DND-41 (cell line): ENCODE measurements at places on chromosomes 2 and 18.

DNA sequence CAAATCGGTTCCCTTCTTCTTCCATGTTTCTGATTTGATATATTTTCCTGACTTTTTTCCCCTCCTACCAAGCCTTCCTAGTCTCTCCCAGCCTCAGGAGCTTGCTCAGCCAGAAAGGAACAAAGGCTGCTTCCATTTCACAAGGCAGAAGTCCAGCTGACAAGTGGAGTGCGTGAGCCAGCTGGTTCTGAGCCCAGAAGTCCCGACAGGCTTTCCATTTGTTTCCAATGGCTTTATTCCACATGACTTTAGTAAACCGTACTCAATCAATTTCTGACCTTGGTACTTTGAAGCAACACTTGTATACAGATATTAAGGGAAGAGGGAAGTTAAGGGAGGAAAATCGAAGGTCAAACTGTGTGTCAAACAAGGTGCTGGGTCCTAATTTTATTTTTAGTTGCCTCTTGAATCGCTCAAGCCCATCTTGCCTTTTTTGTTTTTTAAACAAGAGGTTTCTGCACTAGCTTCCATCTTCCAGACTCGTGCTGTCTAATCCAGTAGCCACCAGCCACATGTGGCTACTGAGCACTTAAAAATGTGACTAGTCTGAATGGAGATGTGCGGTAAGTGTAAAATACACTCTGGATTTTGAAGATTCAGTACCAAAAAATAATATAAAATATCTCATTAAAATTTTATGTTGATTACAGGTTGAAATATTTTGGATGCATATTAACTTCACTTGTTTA lies 36.2 kb downstream of the WIPF1 start:
- H3K4me3 ChIP-seq, result no peak overlapping the region
- H3K27ac ChIP-seq, result no peak overlapping the region
- peaks cover 70% of the 10 kb centered on the region for H3K36me3 ChIP-seq

- H3K27me3 ChIP-seq, result peaks cover 3% of the 10 kb centered on the region
- H3K4me3 ChIP-seq, result no peak overlapping the region
- no peak for DNase-seq
Observed at GRCh38 chr2:199829628-199830027, 21.4 kb downstream of the FTCDNL1 start.

- no peak for DNase-seq
- H3K36me3 ChIP-seq, result no peaks in the 10 kb centered on the region
- no peaks in the 10 kb centered on the region for H3K4me1 ChIP-seq
- no peaks in the 10 kb centered on the region for H3K27me3 ChIP-seq
- no peak overlapping the region for H3K4me3 ChIP-seq
- no peak overlapping the region for H3K27ac ChIP-seq
Observed at GRCh38 chr18:13269013-13269280, 50.4 kb downstream of the LDLRAD4 start.

DNA sequence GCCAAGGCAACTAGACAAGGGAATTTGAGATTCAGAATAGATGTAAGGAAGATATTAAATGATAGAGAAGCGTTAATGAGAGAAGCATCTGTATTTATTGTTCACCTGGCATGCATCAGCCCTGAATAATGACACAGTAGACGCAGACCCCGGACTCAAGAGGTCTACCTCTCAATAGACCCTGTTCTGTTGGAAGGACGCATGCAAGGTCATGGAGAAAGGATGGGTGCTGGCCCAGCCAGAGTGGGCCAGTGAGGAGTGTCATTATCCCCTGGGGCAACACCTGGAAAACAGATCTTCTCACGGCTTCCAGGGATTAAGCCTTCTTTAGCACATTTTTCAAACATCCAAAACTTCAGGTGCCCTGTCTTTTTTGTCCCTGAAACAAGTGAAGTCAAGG lies 461.0 kb downstream of the EIPR1 start:
- no peaks in the 10 kb centered on the region for H3K4me1 ChIP-seq
- no peak for DNase-seq
- no peaks in the 10 kb centered on the region for H3K27me3 ChIP-seq

DNA sequence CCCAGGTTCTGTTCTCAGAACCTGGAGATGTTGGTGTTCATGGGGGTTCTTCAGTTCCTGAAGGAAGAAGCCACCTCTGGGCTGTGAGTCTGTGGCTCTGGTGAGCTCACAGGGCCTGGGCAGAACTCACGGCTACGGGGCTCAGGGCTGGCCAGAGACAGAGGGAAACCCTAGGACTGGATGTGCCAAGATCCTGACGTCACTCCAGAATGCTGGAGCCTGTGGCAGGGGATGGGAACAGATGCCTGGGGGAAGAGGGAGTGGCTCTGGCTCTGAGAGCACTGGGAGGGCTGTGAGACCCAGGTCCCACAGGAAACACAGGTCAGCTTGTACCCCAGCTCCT lies at the start of gene OTOF:
Gene OTOF, minus strand, starts transcription at position 214 of the 343 bp plus-strand sequence.
- no peaks in the 10 kb centered on the region for H3K4me1 ChIP-seq
- no peaks in the 10 kb centered on the region for H3K27me3 ChIP-seq
- no peak within 1 kb of the TSS for H3K27ac ChIP-seq
- DNase-seq, result no peak

GRCh38 chr2:128635361-128635900 lies 316.8 kb upstream of the HS6ST1 start:
- H3K27ac ChIP-seq, result no peak overlapping the region
- H3K4me1 ChIP-seq, result peaks cover 18% of the 10 kb centered on the region
- no peak overlapping the region for H3K4me3 ChIP-seq
- H3K27me3 ChIP-seq, result no peaks in the 10 kb centered on the region
- no peaks in the 10 kb centered on the region for H3K36me3 ChIP-seq
- peak; percentile 12 for DNase-seq

DNA sequence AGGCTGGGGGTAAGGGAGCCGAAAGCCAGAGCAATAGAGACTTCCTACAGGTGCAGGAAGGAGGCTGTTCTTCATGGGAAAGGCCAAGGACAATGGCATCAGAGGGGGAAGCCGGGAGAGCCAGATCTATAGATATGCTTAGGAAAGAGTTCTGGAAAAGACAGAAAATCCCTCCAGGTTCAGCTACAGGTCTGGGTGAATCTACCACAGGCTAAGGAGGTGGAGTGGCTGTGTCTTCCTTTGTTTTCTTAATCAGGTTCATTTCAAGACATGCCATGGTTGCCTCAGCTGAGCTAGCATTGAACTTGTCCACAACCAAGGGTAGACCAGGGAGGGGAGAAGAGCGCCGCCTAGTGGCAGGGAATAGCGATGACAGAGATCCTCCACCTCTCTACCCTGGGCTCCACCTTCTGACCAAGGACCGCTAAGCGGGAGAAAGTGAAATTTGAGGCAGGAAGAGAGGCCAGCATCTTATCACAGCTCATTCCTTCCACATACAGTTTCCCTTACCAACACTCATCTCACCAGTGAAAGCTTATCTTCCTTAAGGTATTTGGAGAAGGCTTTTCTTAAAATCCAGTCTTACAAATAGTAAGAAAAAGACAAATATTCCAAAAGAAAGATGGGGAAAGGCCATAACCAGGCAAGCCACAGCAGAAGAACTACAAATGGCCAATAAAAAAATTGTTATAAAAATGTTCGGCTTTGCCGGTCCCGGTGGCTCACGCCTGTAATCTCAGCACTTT lies 74.2 kb downstream of the VIT start:
- DNase-seq, result peak; percentile 35
- H3K36me3 ChIP-seq, result no peaks in the 10 kb centered on the region
- no peaks in the 10 kb centered on the region for H3K4me1 ChIP-seq
- no peak overlapping the region for H3K27ac ChIP-seq
- H3K4me3 ChIP-seq, result no peak overlapping the region
- no peaks in the 10 kb centered on the region for H3K27me3 ChIP-seq

DNA sequence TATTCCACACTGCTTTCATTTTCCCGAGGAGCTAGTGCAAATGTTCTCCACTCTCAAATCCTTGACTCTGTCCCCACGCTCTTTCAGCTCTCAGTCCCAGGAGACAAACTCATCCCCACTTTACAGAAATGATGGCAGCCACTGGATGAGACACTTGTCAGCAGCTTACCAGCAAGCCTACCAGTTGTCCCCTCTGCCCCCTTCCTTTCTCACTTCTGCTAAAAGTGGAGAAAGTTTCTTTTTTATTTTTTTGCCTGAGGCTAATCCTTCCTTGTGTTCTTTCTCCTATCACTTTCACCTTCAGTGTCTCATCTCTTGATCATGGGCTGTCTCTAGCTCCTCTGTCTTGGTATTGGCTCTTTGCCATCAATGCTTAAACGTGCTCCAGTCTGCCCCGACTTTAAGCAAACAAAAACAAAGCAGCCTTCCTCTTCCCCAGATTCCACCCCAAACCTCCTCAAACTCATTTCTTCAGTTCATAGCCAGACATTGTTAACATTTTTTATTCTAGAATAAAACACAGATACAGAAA lies 64.5 kb downstream of the TTC32 start:
- H3K4me3 ChIP-seq, result no peak overlapping the region
- no peaks in the 10 kb centered on the region for H3K27me3 ChIP-seq
- no peak for DNase-seq
- H3K4me1 ChIP-seq, result no peaks in the 10 kb centered on the region
- no peaks in the 10 kb centered on the region for H3K36me3 ChIP-seq
